ENCODE measurements at places on chromosomes 4 and X.

GRCh38 chr4:121380776-121381462 lies at the start of gene QRFPR:
Gene QRFPR (minus strand): TSS chr4:121381018. CDS start chr4:121380647, 371 bp downstream.
- no peak for DNase-seq

DNA sequence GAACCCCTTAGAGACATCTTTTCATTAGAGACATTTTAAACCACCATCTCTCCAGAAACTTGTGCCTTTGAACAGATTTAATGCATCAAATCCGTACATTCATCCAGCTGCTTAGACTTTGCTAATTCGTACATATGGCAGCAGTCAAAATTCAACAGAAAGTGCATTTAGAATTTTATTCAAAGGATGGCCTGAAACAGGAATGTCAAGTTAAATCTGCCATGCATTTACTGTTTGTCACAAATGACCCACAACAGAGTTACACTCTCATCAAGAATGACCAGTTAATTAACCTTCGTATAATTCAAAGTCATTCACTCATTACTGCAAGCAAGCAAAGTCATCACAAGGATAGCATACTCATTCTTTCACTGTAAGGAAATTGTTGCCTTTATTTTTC lies 284.3 kb downstream of the SLC7A11 start:
- DNase-seq: no peak

DNA sequence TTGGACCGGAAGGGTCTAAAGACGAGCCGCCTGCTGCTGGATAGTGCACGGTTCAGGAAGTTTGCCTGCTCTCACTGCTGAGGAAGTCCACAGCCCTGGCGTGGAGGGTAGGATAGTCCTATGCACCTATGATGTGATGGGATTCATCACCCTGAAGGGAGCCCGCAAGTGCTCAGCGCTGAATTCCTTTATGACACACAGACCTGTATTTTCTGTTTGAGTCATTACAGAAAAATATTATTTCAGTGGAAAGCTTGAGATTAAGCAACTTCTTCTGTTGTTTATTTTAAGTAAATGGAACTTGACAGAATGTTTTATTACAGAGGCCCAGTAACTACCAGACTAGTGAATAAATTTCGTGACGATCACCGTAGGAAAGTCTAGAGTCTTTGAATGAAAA lies 123.2 kb downstream of the TRIML1 start:
- DNase-seq: no peak

- DNase-seq: no peak
Measured at GRCh38 chr4:5932035-5932568, 39.2 kb upstream of the CRMP1 start.

DNA sequence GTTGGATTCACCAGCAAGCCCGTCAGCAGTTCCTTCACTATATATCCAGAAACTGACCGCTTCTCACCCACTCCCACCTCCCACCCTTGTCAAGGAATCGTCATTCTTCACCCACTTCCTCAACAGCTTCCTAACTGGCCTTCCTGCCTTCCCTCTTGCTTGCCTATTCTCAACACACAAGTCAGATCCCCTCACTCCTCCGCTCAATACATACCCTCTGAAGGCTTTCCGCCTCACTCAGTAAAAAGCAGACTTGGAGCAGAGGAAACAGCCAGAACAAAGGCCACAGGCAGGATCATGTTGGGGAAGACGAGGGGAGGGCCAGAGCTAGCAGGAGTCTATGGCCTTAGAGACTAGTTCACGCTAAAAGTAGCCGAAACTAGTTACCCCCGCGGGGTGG lies 23.7 kb downstream of the RWDD4 start:
- no peak for DNase-seq

- peak; percentile 21 for DNase-seq
Measured at GRCh38 chrX:153875391-153876111, 10.4 kb downstream of the L1CAM start.

GRCh38 chrX:77597511-77597910 lies 150.3 kb downstream of the FGF16 start:
- no peak for DNase-seq

- no peak for DNase-seq
Measured at GRCh38 chr4:119289313-119289712, 32.6 kb downstream of the FABP2 start.

DNA sequence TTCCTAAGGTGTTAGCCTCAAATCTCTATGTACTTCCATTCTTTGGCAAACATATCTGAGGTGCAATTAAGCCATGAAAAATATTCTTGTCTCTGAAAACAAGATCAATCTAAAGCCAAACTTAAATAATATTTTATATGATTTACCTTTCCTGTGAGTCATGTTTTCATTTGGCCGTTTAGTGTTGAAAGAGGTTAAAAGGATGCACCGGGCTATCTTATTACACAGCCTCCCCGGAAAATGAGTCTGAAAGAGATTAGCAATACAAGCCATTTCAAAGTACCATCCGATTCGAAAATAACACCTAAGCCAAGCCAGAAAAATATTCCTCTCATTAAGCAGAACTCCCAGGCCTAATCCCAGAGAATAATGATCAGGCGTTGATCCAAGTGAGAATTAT lies 161.5 kb upstream of the EPHA5 start:
- DNase-seq: no peak

- no peak for DNase-seq
Measured at GRCh38 chrX:130176354-130176776, 4.6 kb downstream of the RAB33A start.

- DNase-seq: no peak
Measured at GRCh38 chr4:43763029-43763610, 685.5 kb downstream of the KCTD8 start.

GRCh38 chr4:76666944-76667532 lies 230.9 kb downstream of the SOWAHB start:
- DNase-seq: no peak

GRCh38 chrX:84933956-84934556 lies 69.6 kb upstream of the APOOL start:
- DNase-seq: no peak

GRCh38 chrX:78514852-78515251 lies 144.3 kb downstream of the RTL3 start:
- no peak for DNase-seq

DNA sequence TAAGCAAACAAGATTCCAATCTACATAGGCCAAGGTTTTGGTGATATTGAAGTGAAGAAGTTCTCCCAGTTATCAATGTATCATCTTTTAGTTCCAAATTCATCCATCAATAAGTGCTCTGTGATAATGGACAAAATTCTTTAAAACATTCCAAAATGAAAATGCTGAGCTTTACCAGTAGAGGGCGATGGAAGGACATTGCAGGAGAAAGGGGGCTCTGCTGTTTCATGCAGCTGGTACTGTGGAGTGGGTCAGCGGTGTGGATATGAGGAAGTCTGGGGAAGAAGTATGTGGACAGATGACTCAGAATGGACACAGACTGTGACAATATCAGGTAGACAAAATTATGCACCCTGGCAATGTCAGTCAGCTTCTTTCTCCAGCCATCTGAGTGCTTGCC lies 46.6 kb upstream of the HS6ST2 start:
- DNase-seq: no peak

GRCh38 chr4:63379750-63380522 lies 1029.3 kb downstream of the TECRL start:
- DNase-seq: no peak

DNA sequence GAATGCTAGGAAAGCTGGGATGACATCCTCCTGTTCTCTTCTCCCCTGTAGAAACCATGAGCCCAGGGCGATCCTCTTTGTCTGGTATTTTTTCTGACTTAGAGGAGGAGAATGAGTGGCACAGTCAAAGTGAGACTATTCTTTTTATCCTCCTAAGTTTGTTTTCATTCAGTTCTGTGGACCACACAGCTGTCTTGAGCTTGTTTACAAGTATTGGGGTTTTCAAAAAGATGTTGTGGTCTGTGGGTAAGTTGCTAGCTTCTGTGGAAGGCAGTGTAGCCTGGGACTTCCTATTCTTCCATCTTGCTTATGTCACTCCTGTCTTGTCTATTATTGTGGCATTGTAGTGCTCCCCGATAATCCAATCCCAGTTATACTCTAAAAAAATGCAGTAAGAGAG lies 223.0 kb downstream of the PAPSS1 start:
- no peak for DNase-seq

DNA sequence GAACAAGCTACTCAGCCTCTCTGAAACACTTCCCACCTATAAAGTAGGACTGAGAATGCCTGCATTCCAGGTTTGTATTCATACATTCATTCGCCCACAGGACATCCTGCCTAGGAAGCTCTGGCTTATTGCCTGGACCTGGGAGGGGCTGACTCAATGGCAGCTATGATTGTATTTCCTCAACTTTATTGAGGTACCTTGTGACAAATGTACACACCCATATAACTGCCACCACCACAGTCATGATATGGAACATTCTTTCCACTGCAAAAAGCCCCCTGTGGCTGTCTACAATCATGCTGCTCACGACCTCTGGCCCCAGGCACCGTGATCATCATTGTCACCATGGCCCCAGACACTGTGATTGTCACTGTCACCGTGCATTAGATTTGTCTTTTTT lies 68.3 kb downstream of the ABLIM2 start:
- DNase-seq: no peak

DNA sequence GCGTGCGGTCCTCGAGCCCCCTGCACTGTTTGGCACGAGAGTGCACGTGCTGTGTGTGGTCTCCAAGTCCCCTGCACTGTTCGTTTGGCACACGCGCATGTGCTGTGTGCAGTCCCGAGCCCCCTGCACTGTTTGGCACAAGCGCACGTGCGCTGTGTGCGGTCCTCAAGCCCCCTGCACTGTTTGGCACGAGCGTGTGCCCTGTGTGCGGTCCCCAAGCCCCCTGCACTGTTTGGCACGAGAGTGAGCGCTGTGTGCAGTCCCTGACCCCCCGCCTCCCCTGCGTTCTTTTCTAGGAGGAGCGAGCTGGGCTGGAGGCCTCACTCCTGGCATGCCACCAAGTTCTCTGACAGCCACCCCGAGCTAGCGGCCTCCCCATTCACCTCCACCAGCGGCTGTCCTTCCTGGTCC lies 76.5 kb upstream of the CLDN34 start:
- DNase-seq: no peak

GRCh38 chrX:103780336-103781061 lies 3.9 kb downstream of the PLP1 start:
- no peak for DNase-seq

GRCh38 chr4:4461850-4462249 lies 74.9 kb downstream of the NSG1 start:
- DNase-seq: no peak

- DNase-seq: no peak
Measured at GRCh38 chr4:19707876-19708275, 543.8 kb upstream of the SLIT2 start.

DNA sequence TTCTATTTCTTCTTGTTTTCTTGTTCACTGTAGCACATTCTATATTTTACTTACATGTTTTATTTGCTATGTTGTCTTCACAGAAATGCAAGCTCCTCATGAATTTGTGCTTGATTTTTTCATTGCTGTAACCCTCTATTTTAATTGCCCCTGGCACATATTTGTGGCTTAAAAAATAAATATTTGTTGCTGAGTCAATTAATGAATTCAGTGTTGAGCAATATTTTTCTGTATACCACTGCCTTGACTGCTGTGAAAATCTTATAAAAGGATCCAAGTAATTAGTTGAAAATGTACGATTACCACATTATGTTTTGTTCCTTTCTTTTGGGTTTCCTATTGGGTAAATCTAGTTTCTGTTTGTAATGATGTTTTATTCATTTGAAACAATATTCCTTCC lies 68.5 kb downstream of the FAM47A start:
- DNase-seq: no peak

GRCh38 chr4:74414149-74414809 lies 30.7 kb upstream of the AREG start:
- no peak for DNase-seq

DNA sequence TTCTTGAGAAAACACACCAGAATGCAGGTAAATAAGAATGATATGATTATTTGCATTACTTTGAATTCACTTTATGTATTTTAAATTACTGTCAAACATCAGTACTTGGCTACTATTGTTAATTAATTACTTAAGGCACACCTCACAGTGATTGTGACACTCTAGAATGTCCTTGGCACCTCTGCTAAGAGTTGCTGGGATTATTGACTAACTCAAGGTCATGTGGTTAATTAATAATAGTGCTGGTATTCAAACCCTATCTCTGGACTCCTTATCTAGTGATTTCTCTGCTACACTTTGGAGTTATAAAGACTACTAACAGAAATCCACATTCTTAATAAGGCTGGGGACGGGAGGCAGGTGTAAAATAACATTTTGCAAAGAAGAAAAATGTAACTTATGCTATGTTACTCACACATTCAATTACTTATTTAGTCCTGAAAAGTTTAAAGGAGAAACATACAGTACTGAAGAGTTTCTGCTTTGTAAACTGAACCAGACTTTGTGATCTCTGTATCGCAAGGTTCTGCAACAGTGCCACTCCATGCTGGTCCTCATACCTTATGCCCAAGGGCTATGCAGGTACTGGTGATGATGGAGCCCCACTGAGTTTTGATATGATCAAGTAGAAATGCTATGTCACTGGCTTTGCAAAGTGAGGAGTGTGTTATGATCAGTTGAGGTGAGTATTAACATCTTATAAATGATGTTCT lies 242.7 kb downstream of the MID1IP1 start:
- no peak for DNase-seq

DNA sequence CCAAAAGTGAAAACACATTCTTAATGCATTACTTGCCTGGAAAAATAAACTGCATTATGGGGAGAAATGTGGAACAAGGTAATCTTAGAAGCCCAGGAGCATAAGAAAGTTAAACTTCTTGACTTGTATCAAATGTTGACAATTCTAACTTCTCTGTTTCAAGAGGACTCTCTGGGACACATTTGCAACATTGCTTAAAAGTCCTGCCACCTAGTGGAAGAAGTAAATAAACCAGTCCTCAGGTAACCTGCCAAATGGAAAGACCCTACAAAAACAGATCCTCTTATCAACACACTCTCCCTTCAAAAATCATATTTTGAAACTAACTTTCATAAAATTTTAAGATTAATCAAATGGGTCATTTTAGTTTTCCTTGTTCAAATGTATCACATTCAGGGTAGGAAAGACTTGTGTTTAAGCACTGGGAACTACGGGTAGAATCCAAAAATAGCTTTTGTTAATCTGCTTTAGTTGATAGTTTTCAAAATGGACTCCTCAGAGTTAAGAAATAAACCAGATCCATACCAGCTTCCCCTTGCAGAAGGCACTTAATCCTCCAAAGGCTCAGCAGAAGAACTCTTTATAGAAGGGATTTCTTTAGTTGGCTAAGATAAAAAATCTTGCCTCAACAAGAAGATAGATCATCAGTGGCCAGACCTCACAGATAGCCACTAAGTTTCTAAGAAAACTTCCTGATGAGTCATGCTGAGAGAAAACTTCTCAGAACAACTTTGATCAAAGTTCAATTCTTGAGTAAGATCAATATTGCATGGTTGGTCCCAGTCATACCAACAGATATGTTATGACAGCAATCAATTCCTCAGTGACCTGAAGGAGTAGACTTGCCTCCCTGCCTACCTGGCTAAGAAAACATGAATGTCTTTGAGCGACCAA lies 141.7 kb downstream of the HHIP start:
- DNase-seq: no peak

DNA sequence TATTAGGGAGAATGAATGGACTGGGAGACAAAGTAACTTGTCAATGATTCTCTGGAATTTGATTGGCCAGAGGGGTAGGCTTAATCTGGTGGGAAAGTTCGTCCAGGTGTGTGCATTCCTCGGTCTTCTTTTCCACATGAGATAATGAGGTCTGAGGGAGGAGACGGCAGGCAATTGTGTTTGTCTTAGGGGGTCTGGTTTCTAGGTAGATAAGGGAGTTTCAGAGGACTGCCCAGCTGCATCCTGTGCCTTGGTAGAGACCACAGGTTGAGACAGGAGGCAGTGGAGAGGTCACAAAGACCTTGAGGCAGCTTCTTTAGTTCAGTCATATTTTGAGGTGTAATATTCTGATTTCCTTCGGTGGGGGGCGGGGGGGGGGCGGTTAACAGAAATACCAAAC lies 4.3 kb downstream of the MGST2 start:
- no peak for DNase-seq
